ENCODE measurements at places on chromosomes 12 and 14.

DNA sequence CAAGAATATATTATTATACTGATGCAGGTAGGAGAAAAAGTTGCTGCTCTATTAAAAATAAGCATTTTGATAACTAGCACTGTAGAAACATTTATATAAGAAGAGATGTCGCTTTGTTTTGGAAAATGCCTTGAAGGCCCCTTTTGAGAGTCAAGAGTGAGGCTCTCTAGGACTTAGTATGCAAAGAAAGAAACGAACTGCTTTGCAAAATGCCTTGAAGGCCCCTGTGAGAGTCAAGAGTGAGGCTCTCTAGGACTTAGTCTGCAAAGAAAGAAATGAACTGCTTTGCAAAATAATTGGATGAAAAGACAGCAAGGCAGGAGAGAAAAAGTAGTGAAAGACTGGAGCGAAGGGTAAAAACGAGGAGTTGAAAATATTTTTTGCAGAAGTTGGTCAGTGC lies 65.9 kb downstream of the AVPR1A start:
- DNase-seq: no peak

DNA sequence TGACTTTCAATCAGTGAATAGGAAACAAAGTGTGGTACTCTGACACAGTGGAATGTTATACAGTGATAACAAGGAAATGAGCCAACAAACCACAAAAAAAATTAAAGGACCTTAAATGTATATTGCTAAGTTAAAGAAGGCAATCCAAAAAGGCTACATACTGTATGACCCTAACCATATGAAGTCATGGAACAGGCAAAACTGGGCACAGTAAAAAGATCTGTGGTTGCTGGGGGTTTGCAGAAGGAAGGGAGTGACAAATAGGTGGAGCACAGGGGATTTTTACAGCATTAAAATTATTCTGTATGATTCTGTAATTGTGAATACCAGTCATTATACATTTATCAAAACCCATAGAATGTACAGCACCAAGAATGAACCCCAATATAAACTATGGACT lies 112.6 kb downstream of the KCNC2 start:
- no peak for DNase-seq

- no peak for DNase-seq
Observed at GRCh38 chr14:88256997-88257950, 65.8 kb downstream of the KCNK10 start.

DNA sequence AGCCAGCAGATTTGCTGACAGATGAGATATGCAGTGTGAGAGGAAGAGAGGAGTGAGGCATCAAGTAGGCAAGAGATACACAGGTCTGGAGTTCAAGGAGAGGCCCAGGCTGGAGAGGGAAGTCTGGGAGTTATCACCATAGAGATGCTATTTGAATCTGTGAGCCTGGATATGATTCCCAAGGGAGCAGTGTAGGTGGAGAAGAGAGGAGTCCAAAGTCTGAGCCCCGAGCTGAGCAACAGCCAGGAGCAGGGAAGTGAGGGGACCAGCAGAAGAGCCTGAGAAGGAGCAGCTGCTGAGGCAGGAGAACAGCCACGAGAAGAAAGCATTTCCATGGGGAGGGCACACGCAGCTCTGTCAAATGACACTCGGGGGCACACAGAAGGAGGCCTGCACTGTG lies 20.2 kb upstream of the NXPH4 start:
- DNase-seq: no peak

- DNase-seq: no peak
Observed at GRCh38 chr12:69354556-69355187, 4.9 kb upstream of the YEATS4 start.

DNA sequence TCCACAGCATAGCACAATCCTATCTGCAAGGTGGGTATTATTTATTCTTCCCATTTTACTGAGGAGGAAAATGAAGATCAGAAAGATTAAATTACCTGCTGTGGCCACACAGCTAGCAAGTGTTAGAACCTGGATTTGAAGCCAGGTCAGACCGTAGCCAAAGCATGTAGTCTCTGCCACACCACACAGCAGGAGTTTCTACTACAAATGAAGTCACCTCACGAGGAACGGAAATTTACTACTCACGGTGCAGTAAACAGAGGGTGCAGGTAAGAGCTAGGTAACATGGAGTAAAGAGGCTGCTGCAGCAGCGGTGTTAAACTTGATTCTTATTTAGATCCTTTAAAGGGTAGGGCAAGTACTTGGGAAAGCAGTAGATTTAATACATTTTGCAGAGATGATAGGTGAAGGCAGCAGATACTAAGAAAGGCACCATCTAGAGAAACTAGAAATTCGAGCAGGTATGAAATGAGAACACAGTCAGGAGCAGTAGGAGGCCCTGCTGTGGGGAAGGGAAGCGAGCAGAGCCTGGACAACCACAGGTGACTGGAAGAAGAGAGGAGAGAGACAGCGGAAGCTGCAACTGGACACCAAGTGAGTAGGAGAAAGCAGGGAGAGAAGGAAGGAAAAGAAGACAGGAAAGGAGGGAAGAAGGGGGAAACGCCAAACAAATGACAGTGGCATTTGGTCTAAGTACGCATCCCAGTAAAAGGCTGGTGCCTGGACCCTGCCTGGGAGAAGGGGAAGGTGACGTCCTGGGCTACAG lies 21.5 kb downstream of the SPTB start:
- no peak for DNase-seq

DNA sequence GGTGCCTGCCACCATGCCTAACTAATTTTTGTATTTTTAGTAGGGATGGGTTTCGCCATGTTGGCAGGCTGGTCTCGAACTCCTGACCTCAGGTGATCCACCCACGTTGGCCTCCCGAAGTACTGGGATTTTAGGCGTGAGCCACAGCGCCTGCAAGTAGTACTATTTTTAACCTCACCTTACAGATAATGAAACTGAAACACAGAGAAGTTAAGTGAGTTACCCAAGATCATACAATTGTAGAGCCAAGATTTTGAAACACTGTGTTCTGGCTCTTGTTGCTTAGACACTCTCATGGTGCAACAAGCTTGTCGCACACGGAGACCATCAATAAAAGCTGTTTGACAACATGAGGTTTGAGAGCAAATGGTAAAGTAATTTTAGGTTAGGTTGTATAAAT lies 159.1 kb upstream of the LMNTD1 start:
- no peak for DNase-seq

DNA sequence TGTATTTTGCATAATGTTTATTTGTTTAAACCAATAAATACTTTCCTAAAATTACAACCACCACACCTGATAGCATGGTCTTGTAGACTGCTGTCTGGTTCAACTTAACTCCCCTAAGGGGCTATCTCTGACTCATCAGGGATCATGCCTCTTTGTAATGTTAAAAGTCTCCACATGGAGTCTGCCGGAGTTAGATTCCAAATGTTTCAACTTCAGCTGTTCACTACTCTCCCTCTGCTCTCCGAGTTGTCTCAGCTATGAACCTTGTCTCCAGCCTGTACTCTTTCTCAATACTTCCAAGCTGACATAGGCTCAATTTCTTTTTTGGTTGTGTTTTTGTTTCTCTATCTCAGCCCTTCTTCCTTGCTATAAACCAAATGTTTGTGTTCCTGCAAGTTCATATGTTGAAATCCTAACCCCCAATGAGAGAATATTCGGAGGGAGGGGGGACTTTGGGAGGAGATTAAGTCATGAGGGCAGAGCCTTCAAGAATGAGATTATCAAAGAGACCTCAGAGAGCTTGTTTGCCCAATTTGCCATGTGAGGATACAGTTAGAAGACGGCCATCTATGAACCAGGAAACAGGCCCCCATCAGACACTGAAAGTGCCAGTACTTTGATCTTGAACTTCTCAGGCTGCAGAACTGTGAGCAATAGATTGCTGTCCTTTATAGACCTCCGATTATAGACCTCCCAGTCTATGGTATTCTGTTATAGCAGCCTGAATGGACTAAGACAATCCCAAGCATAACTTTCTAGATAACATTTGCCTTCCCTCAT lies 858.2 kb downstream of the VRK1 start:
- no peak for DNase-seq

GRCh38 chr12:120472521-120472920 lies 3.0 kb upstream of the SRSF9 start:
- DNase-seq: no peak

DNA sequence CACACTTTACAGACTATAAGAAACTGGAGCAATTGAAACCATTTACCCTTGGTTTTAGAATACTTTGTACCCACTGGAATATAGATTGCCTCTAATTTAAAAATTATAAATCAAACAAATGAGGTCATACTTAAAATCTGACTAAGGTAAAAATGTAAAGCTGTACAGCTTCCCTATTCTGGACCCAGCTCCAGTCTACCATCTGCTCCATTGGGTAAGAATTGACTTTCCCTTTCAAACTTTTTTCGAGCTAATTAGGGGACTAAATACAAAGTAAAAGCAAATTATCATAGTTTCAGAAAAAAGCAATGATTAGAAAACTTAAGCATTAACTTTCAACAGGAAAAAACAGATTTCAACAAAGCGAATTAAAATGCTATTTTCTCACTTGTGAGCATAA lies 4.3 kb downstream of the KRR1 start:
- DNase-seq: no peak

GRCh38 chr12:120006258-120006975 lies 17.4 kb downstream of the BICDL1 start:
- no peak for DNase-seq

GRCh38 chr12:42482041-42482747 lies 107.4 kb downstream of the PRICKLE1 start:
- DNase-seq: no peak

DNA sequence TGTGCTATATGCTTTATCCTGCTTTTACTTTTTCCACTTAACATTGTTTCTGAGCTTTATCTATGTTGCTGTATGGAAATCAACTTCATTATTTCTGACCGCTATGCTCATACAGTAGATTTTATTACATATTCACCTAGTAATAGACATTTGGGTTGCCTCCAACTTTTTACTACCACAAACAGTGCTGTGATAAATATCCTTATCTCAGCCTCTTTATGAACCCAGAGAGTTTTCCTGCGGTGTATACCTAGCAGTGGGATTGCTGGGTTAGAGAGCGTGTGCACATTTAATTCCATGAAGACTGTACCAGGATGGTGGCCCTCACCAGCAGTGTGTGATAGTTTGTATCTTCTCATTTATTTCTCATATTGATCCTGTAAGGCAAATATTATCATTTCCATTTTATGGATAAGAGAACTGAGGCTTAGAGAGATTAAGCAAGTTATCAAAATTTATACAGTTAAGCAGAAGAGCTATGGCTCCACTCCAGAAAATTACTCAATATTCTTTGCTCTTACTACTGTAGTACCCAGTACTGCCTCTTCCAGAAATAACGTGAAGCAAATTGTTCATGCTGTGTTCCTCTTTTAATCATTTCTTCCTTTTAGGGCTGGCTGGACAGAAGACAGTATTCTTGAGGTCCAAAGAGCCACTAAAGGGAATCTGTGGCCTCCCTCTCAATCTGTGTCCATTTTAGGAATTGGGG lies 26.3 kb upstream of the CISTR start:
- no peak for DNase-seq

DNA sequence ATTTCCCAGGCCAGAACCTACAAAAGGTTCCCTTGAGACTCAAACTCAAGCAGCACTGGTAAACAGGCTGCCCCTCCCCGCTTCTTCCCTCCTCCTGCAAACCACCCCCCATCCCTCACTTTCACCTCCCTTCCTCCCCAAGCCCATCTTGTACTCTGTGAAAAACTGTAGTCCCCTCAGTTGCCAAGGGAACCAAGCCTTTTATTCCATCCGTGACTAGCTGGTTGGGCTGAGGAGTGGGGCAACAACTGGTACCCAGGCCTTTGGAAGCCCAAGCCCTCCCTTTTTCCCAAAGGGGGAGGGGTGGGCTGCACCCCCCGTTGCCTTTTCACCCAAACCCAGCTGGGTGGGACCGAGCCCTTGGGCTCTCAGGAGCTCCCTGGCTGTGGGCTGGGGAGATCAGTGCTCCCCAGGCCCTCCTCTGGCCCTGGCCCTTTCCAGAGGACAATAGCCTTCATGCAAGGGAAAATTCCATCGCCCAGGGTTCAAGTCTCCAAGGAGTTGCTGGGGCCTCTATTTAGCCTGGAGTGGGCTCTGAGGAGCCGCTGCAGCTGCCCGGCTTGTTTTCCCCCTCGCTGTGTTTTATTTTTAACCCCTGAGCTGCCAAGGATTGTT lies 61.9 kb downstream of the ZFP36L1 start:
- no peak for DNase-seq

DNA sequence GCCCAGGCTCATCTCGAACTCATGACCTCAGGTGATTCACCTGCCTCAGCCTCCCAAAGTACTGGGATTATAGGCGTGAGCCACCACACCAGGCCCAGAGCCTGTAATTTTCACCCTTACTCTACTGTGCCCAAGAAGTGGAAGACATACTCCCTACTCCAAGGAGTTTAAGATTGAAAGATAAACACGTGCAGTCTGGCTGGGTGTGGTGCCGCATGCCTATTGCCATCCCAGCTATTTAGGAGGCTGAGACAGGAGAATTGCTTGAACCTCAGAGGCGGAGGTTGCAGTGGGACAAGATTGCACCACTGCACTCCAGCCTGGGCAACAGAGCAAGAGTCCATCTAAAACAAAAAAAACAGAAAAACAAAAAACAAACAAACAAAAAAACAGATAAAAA lies 90.0 kb downstream of the NINJ2 start:
- no peak for DNase-seq

- DNase-seq: no peak
Observed at GRCh38 chr14:50001151-50001998, 108.5 kb downstream of the ARF6 start.

GRCh38 chr12:24600996-24601395 lies 347.9 kb downstream of the BCAT1 start:
- DNase-seq: no peak

GRCh38 chr14:37655418-37655817 lies 60.0 kb downstream of the TTC6 start:
- DNase-seq: no peak

- no peak for DNase-seq
Observed at GRCh38 chr12:29164477-29165393, 15.7 kb downstream of the FAR2 start.

DNA sequence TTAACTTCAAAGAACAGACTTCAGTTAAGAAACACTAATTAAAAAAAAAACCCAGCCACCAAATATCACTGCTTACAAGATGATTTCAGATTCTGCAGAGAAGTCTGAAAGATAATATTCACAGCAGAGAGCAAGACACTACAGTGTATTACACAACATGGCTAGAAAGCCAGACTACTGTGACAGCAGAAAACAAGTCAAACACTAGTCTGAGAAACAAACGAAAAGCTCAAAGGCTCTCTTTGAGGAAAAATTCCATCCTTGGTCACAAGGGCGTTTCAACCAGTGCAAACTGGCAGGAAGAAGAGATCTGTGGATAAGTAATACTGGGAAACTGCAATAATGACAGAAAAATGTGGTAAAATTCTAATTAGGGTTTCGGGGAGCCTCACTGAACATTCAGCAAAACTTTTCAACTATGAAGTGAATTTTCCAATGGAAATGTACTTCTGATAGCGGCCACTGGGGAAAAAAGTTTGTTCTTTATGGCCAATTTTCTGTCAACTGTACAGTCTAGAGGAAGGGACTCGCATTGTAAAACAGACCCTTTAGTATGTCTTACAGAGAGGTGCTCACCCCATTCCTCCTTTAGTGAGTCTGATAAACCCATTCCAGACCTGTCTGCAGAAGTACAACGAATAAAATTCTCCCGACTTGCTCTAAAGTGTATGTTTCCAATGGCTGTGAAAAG lies 50.4 kb downstream of the ACADS start:
- no peak for DNase-seq
